ENCODE measurements at places on chromosomes 7 and 10.

- no peak for DNase-seq
Measured at GRCh38 chr7:108380517-108380916, 75.7 kb downstream of the NRCAM start.

DNA sequence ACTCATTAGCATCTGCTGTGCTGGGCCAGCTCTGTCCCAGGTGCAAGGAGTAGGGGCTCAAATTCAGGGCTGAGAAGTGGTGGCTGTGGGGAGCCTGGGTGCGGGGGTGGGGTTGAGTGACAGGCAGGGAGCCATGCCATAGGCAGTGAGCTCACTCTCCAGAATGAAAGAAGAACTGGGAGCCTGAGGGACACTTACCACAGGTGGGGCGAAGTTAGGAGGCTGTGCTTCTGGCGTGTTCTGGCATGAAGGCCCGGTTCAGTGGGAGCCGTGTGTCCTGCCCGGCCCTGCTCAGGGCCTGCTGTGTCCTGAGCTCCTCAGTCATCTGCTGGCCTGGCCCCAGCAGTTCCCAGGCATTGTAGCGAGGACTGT lies 62.5 kb downstream of the MKI67 start:
- peak; percentile 76 for DNase-seq

DNA sequence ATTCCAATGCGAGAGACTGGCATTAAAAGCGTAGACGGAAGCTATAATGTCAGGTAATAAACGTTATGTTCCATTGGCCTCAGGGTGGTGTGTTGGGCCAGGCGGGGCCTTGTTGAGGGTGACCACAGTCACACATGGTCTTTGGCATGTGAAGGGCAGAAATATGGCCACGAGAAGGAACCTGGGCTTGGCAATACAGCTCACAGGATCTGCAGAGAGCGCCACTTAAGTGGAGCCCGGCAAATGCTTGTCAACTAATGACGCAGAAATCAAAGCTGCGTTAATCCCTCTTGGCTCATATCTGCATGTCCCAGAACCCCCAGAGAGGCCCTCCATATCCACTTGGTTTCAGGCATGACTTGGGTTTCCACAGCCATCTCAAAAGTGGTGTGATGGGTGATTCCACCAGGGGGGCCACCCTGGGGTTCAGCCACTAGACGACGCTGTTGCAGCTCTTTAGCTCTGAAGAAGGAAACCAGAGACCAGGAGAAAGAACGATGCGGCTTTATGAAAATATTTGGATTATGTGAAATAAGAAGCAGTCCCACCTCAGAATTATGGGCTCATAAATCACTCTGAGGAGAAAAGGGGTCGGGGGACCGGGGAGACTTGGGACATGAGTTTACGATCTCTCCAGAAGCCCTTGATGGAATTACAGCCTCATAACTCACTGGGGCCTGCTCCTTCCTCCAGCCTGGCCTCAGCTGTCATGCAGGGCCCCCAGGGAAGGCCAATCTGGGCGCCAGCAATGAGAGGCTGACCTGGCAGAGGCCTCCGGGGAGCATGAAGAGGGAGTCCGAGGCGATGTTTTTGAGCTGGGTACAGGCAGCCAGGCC lies 462.5 kb downstream of the PLXNA4 start:
- no peak for DNase-seq

GRCh38 chr10:50544857-50545429 lies 78.8 kb downstream of the SGMS1 start:
- no peak for DNase-seq

DNA sequence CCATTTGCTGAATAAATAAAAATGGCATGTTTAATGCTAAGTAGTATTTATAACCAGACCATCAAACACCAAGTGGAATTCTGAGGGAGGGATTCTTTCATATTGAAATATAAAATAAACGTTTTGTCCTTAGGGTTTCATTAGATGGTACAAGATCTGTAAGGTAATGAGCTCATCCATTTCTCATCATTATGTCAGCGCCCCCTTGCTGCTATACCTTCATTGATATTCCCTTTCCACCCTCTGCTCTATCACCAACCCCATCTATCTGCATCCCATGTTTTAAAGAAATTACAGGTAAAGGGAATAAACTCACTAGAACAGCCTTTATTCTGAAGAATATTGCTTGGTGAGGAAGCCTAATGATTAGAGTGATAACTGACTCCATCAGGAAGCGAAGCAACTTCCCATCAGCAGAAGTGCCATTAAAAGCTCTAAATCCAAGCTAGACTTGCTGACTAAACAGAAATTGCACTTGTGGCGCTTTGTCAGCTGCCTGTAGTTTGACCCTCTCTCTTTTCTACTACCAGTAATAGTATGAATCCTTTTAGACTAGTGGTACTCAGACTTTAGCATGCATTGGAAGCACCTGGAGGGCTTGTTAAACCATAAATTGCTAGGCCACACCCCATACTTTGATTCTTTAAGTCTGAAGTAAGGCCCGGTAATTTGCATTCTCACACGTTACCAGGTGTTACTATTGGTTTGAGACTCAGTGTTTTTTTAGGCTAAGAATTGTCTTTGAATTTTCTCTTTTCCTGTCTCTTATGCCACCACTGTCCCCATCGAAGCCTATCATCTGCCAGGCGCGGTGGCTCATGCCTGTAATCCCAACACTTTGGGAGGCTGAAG lies 27.5 kb downstream of the ADD3 start:
- peak; percentile 48 for DNase-seq

- DNase-seq: no peak
Measured at GRCh38 chr7:102304668-102305067, 18.0 kb downstream of the SH2B2 start.

GRCh38 chr10:124713679-124714255 lies 30.4 kb downstream of the FAM53B start:
- no peak for DNase-seq
